CD4-positive, alpha-beta T cell treated with Interleukin-15 for 4 hours (primary cell): ENCODE measurements at places on chromosomes 1 and 21.

- no peak for DNase-seq
Observed at GRCh38 chr1:8537991-8538390, 220.1 kb downstream of the SLC45A1 start.

GRCh38 chr1:182385885-182386853 is 5.4 kb downstream of the GLUL start:
- no peak for DNase-seq

DNA sequence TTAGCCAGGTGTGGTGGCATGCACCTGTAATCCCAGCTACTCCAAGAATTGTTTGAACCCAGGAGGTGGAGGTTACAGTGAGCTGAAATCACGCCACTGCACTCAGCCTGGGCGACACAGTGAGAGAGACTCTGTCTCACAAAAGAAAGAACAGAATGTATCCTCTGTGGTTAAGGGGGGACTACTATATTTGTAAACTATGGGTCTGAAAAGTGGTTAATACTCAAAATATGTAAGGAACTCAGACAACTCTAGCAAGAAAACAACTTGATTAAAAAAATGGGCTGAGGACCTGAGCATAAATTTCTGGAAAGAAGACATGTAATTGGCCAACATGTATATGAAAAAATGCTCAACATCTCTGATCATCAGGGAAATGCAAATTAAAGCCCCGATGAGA is 11.2 kb downstream of the FNBP1L start:
- no peak for DNase-seq

DNA sequence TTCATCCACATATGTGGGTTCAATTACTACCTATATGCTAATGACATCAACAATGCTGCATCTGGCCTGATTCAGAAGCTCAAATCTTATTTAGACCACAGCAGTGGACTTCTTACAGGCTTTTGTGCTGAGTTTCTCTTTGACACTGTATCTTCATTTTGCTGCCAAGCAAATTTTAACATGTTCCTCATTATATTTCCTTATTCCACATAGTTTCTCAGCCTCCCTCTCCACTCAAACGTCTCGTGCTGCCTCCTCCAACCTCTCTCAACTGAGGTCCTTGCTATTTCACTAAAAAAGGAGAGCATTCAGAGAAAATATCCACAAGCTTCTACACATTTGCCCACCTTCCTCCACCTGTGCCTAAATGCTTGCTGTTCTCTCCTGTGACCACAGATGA is 6.5 kb downstream of the TDRKH start:
- DNase-seq: no peak

GRCh38 chr1:155977690-155978324 is 540 bp downstream of the ARHGEF2 start:
- DNase-seq: peak; percentile 34

GRCh38 chr1:46406881-46407608 is 12.9 kb downstream of the FAAH start:
- no peak for DNase-seq

- peak; percentile 69 for DNase-seq
Observed at GRCh38 chr1:33181921-33182341, at the start of gene TRIM62. Gene TRIM62 (minus strand): TSS chr1:33182043. CDS start chr1:33181432, 611 bp downstream.

DNA sequence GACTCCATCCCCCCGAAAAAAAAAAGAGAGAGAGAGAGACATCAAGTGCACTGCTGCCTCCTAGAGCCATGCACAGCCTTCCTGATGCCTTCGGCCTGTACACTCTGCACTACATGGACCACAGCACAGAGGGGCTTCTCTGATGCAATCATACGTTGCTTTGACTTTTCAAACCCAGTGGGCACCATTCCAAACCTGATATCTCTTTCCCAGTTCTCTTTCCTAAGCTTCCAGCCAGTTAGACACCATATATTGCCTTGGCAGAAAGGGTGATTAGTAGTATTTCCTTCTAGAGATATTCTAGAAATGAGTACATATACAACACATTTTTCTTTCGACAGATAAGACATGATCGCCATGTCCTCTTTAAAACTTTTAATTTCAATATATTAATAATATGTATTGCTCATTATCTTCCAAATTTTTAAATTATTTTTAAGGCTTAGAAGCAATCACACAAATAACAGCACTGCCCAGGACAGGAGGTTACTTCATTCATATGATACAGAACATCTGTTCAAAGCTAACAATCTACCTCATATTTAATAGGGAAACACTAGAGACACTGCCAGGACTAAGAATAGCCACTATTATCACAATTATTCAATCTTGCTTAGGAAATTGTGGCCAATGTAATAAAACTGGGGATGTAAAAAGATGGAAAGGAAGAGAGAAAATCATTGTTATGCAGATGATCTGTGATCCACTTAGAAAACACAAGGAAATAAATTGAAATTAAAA is 9.9 kb downstream of the CLCA1 start:
- no peak for DNase-seq

DNA sequence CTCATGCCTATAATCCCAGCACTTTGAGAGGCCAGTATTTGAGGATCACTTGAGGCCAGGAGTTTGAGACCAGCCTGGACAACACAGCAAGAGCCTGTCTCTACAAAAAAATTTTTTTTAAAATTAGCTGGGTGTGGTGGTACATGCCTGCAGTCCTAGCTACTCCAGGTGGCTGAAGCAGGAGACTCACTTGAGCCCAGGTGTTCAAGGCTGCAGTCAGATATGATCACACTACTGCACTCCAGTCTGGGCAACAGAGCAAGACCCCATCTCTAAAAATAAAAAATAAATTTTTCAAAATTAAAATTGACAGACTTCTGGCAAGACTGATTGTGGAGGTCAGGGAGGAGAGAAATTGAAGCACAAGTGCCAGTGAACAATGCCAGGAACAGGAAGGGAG is 60.8 kb downstream of the ST3GAL3 start:
- DNase-seq: no peak

DNA sequence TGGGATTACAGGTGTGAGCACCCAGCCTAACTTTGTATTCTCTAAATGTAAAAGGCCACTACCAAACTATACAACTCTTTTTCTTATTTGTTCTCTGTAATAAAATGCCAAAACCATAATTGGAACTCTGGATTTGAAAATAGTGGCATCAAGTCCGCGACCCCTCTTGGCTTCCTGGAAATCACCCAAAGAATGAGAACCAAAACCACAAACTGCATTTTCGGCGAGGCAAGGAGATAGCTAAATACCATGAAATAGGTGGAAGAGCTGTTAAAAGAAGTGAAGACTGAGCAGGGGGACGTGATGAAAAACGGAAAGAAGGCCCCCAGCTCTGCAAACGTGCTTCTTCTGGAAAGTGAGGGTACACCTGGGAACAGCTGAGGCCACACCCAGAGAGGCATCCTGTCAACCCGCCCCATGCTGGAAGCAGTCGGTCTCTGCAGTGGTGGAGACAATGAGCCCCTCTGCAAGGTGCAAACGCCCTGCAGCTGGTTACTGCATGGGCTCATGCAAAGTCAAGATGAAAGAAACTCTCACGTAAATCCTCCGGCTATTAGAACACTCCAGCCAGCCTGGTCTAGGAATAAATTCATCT is 22.5 kb downstream of the VPS26C start:
- no peak for DNase-seq

GRCh38 chr1:183968386-183968785 is 69.1 kb downstream of the COLGALT2 start:
- DNase-seq: no peak

DNA sequence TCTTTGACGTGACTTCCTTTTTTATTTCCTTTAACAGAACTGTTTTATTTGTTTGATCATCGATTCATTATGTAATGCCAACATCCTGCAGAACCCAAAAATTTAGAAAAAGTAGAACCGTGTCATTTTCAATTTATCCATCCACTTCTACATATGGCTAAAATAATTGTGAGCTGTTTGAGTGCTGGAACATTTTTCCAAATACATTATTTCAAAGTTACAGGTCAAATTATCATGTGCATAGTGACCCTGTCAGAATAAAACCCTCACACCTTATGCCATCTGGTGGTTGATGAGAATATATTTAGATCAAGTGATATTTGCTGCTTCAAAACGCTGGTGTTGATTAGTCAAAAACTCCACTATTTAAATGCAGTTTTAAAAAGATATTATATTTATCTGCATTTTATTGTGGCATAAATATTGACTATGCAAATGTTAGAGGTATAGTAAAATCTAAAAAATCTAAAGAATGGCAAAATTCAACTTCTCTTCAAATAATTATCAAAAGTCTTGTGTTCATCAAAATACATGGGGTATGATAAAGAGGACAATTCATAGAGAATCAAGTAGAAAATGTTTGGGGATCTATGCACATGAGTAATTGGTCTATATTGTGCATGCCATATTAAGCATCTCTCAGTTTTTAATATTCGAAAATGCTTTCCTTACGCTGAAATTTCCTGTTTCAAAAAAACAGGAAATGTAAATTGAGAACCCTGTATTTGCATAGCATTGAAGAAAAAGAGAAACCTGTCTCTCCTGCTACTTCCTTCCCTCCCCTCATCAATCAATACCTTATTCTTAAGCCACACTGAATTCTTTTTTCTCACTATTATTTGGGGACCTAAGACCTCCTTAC is 39.7 kb downstream of the UBE2U start:
- DNase-seq: no peak

DNA sequence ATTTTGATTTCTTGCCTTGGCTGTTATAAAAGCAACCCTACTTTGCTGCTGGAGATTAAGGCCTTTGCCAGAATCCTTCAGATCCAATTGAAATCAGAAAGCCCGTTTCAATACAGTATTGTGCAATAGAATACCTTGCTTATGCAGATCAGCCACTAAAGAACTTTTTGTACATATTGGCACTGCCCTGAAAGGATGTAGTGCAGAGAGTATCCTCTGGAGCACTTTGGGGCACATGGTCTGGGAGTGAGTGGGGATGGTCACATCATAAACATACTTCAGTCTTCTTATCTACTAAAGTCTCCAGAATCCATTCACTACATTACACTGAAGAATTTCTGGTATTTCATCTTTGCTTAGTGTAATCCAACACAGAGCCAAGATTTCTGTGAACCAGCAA is 189.0 kb downstream of the CENPF start:
- no peak for DNase-seq

DNA sequence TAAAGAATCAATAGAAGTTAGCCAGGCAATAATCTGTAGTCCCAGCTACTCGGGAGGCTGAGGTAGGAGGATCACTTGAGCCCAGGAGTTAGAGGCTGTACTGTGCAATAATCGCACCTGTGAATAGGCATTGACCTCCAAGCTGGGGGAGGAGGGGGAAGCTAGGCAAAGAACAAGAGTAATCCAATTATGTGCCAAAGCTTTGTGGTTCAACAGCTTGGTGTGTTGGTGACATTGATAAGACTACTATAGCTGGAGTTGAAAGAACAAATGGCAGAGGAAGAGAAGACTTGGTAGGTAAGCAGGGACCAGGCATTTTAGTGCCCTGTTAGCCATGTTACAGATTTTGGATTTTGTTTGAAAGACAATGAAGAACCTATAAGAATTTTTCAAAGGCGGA is 2.1 kb upstream of the TMCO2 start:
- DNase-seq: no peak

GRCh38 chr21:41597227-41597626 is 89.3 kb upstream of the TMPRSS2 start:
- DNase-seq: no peak

DNA sequence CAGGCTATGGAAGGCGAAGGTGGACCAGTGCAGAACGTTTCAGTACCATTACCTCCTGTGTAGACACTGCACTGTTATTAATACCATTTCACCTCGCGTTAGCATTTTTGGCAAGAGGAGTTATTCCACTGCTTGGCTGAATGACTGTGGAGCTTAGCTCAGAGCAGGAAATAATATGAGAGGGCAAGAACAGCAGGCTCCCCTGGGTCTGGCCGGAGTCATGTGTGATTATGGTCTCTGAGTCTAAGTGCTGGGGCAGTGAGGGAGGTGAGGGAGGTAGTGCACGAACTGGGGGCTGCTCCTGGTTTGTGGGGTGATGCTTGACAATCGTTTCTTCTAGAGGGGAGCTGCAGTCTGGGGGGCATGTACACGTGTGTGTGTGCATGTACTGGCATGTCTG is 82.9 kb downstream of the MDM4 start:
- no peak for DNase-seq

GRCh38 chr1:234582186-234582585 is 27.8 kb downstream of the IRF2BP2 start:
- DNase-seq: no peak

DNA sequence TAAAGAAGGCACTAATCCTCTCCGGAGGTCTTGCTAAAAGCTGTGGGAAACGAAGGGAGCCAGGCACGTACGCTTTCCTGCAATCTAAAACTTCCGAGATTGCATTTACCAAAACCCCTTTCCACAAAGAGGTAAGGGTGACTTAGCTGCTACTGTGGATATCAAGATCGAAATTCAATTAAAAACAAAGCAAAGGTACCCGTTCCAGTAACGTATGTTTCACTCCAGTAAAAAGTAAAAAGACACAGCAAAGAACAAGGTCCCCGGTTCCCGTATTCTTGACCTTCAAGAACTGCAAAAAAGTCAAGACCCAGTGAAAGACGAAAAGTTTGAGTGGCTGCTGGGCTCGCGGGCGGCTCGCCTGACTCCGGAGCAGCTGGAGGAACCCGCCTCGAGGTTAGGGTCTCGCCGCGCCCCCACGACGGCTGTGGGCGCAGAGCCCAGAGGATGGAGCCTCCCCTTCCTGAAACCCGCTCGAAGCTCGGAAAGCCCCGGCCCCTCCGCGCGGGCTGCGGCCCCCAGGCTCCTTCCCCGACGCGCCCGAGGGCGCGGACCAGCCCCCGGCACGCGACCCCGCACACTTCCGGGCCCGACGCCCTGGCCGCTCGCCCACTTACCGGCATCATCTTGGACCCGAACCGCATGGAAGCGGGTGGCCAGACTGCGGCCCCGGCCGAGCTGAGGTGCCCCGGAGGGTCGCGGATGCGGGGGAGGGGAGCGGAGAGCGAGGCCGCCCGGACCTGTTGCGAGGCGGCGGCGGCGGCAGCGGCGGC is 524 bp downstream of the TP53BP2 start:
- peak; percentile 38 for DNase-seq

- no peak for DNase-seq
Observed at GRCh38 chr1:25987951-25988350, 9.9 kb downstream of the PAFAH2 start.

GRCh38 chr1:25198663-25199252 is 33.5 kb downstream of the SYF2 start:
- DNase-seq: no peak

GRCh38 chr1:221292652-221293051 is 413.4 kb downstream of the HLX start:
- no peak for DNase-seq

- no peak for DNase-seq
Observed at GRCh38 chr1:53305650-53306049, 22.2 kb downstream of the LRP8 start.

DNA sequence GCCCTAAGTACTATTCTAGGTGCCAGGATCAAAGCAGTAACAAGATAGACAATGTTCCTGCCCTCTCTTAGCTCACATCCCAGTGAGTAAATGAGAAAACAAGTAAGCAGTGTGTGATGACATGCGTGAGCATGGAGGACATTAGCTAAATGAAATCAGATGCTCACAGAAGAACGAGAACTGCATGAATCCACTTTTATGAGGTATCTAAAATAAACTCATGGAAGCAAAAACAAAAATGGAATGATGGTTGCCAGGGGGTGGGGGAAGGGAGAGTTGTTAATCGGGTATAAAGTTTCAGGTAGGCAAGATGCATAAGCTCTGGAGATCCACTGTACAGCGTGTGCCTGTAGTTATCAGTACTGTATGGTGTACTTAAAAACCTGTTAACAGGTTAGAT is 195.1 kb downstream of the HHAT start:
- DNase-seq: no peak

- DNase-seq: no peak
Observed at GRCh38 chr1:37040773-37041172, 6.5 kb upstream of the GRIK3 start.

GRCh38 chr1:77168358-77168757 is 50.9 kb downstream of the PIGK start:
- no peak for DNase-seq
